NCI-H2227 treated with DMSO at 0.1 percent for 48 hours (cell line): ENCODE measurements at places on chromosomes 3 and 15.

DNA sequence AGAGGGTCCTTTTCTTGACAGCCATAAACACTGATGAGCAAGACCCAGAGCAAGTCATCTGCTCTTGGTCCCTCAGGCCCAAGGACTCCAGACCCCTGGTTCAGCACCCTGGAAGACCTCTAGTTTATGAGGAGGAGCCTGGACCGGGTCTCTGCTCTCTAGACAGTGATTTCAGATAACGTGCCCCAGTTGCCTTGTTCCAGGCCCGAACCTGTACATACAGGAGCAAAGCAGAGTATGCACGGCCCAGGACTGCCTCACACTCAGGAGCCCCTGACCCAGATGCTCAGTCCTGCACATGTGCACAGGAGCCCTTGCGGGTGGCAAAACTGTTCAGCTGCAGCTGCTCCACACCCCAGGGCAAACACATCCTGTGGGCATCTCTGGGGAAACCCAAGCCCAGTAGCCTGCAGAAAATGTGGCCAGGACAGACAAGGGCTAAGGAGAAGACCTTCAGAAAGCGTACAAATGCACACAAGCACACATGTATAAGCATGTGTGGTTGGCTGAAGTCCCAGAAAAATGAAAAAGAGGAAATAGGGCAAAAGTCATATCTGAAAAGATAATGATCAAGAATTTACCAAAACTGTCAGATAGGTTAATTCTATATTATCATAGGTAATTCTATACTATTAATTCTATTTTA, 59.9 kb upstream of the CORO2B start:
- no peak for DNase-seq

DNA sequence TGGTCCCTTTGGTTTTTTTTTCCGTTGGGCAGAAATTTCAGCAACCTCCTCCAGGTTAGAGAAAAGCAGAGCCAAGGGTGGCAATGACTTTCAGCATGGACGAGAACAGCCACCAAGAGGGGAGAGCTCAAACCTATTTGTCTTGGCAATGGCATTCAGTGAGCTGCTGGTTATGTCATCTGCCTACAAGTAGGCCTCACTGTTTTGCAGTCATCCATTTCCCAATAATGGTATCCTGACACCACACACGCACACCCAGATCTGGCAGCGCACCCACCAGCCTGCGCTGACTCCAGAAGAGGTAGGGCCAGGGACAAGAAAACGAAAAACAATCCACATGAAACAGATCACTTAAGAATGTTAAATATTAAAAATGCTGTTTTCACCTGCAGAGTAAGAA, 92.3 kb downstream of the MAGI1 start:
- no peak for DNase-seq

DNA sequence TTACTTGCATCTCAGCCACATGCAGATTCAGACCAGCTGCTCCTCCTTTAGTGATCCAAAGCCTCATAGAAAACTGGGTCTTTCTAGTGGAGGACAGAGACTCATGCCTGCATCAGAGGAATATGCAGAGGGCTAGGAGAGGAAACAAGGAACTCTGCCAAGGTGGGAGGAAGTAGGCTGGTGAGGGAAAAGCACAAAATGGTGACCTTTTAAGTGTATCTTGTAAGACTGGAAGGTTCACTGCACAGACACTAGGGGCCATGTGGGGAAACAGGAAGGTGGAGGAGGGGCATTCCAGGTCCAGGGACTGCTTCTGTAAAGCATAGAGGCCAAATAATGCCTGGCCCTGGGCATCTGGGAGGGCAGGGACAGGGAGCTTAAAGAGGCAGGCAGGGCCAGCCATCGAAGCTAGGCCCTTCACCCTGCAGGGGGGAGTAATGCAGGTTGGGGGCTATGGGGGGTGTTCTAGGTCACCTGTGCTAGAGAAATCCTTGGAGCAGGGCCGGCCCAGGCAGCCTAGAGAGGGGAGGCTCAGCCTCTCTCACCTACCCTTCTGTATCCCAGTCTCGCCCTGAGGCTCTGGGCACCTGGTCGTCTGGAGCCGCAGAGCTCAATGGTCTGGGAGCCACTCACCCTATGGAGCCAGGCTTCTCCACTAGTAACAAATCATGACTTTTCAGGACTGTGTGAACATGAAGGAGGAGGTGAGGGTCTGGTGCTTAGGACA, 117.7 kb downstream of the DNAJB8 start:
- DNase-seq: no peak

- DNase-seq: no peak
These were observed 598.9 kb upstream of the GRM7 start for GRCh38 chr3:6262010-6262409.

DNA sequence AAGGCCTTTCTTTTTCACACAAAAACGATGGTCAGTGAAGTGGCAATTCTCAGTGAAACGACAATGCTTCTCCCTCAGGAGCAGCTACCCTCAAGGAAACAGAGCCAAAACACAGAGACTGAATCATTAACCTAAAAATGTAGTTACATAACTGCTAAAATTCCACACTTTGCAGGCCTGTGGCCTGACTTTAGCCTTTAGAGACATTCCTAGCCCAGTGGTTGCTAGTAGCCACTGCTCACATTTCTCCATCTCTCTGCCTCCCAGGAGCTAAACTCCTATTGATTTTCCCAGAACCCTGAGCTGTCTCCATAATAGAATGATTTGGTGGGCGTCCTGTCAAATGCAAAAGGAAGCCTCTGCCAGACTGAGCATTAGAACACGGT, 630.1 kb upstream of the KCNMB2 start:
- peak; percentile 36 for DNase-seq

DNA sequence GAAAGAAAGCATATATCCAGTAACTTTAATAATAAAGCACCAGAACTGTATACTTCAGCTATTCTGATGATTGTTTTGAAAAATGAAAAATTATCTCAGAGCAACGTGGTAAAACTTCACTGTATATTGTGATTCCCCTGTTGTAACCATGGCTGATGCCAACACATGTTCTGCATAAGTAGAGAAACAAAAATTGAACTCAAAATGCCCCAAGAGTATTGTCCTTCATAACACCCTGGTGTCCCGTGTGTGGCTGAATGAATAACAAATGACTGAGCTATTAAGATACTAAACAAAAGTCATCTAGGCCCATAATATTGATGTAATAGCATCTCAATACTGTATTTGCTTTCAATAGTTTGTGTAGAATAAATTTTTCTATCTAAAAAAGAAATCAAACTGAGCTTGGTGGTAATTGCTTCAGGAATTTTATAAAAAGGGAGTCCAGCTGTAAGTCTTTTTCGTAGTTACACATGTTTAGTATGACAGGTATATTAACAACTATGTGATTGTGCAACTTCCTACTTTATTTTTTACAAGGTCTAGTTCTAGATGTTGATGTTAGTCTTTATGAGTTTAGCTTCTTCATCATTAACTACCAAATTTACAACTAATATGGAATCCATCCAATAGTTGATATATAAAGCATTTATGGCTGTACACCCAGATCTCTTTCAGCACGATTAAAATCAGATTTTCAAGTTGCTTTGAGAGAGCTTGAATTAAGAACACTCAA, 623.8 kb upstream of the AGTR1 start:
- DNase-seq: no peak

DNA sequence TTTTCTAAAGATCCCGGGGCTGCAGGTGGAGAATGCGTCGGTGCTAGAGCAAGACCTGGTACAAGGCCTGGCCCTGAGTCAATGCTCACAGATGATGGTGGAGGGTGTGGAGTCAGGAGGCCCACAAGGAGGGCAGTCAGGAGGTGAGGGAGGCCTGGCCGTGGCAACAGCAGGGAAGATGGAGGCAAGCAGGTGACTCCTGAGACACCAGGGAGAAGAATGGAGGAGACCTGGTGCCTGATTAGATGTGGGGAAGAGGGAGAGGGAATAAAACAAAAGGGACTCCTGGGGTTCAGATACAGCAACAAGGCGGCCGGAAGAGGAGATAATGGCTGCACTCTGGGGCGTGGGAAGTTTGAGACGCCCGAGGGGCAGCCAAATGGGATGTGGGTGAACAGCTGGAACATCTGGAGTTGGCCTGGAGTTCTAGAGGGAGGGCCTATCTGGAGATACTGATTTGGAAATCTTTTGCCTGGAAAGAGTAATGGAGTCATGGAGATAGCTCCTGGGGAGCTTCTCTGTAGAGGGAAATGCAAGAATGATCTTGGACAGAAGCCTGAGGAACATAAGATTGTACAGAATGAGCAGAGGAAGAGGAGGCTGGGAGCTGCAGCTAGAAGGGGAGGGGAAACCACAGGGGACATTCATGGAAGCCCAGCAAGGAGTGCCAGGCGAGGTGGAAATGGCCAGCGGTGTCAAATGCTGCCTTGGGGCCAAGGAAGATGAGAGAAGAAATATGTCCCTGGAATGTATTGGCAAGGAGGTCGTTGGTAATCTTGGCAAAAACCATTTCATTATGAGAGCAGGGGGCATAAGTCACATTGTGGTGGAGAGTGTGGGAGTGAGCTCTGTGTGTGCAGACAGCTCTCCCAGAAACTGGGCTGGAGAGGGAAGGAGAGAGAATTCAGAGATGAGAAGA, 67.5 kb upstream of the CORO2B start:
- DNase-seq: no peak

DNA sequence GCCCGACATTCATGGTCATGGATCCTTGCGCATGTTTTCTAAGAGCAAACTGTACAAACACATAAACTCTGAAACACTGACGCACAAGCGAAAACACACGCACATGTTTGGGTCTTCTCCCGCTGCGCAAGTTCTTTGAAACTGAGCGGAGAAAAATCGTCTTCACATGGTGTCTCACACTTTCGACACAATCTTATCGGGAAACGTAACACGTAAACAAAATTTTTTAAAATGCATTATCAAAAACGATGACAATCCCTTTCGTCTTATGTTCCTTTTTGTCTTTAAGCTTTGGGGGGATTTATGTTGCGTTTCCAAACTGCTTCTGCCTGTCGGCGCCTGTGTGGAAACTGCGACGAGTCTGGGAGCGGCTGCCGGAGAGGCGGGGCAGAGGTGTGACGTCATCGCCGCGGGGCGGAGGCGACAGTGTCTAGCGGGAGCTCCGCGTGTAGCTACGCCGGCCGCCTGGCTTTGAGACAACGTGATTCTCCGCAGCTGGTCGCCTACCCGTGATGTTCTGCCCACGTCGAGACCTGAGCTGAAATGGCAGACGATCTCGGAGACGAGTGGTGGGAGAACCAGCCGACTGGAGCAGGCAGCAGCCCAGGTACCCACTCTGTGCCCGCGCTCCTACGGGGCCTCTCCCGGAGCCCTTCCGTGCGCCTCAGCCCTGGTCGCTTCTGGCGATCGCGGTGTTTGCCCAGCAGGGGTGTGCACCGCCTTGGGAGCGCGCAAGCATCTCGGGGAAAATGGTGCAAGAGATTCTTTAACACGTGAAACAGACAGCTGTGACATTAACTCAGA, at the start of gene CMSS1:
Gene CMSS1, plus strand, starts transcription at position 426 of the 804 bp plus-strand sequence.
- peak; percentile 84 for DNase-seq

DNA sequence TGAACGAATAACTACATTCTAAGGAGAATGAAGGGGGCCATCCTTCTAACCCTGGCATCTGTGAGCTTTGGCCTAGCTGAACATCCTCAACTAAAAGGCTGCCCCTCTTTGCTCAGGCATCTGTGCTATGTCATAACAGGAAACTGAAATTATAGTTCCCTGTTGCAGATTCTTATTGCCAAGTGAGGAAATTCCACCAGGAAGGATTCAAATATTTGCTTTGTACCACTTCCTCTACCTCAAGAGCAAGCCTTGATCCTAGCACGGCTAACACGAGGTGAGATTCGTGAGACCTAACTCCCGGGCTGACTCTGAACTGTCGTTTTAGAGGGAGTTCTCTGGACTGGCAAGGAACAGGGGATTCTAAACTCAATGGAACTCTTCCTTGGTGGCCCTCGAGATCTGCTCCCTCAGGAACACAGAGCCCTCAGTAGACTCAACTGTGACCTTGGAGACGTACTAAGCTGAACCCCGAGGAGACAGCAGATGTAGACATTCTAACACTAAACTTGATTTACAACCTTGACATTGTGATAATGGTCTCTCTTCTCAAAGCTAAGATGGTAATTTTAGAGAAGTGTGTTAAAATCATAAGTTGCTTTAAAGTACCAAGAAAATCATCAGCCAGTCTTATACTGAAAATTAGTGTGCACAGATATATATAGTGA, 4.2 kb downstream of the SPG21 start:
- no peak for DNase-seq

- DNase-seq: no peak
These were observed 16.0 kb upstream of the ATOSA start for GRCh38 chr15:52695154-52695553.

DNA sequence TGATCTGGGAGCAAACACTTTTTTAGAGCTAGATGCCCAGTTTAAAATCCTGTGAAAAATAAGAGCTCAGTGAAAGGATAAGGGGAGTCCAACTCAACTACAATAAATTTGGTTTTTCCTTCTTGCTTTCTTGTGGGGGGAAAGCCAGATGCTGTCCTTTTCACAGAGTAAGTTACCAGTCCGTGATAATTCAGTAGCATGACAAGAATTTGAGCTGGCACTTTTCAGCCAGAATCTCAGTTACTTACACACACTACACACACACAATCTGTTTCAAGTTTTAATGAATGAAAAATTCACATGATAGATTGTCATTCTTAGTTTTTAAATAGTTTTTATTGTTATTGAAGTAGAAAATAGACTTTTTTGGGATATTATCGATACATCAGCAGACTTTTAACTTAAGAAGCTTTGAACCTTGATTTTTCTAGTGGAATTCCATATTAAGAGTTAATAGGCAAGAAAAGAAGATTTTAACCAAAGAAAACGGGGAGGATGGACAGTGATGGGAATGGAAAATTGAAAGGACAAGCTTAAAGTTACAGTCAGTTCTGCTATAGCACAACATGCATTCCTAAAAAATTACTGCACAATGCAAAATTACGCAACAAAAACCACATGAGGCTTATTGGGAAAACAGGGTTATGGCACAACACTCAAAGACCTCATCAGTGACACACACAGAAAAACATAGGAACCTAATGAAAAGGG, 47.0 kb downstream of the PSMD6 start:
- DNase-seq: no peak

GRCh38 chr15:38795471-38796245, 231.0 kb upstream of the RASGRP1 start:
- no peak for DNase-seq

- peak; percentile 78 for DNase-seq
These were observed 298.3 kb upstream of the NR2E3 start for GRCh38 chr15:71511796-71512681.

DNA sequence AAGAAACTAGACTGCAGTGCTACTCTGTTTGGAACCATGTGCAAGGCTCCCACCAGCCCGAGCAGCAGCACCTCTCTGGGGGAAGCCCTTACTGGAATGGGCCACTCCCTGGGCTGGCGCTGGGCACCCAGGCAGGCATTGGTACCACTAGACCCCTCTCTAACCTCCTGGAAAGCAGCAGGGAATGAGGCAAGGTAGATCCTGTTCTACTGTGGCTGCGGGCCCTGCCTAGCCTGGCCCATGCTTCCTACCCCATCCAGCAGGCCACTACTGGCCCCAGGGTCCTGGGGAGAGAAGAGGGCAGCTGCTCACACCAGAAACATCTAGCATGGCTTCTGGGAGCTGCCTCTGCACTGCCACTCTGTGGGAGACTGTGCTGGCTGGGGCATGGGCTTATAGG, 44.8 kb downstream of the MESD start:
- DNase-seq: no peak

DNA sequence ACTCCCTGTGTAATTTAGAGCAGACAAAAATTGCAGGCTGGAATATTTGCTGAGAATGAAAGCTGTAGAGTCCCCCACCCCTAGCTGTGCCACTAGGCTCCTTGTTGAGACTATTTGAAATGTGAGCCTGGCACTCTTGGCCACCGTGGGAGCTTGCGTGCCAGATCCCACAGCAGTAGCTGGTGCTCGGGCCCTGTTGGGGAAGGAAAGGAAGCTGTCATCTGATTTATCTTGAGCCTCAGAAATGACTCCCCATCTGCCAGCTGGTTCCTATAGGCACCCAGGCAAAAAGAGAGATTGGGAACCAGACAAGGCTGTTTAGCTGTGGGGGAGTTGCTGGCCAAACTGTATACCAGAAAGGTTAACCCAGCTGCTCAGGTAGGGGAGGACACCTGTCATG, 23.4 kb upstream of the CLEC3B start:
- no peak for DNase-seq
